Effector memory CD8-positive, alpha-beta T cell (primary cell): ENCODE measurements at places on chromosomes 1 and 21.

DNA sequence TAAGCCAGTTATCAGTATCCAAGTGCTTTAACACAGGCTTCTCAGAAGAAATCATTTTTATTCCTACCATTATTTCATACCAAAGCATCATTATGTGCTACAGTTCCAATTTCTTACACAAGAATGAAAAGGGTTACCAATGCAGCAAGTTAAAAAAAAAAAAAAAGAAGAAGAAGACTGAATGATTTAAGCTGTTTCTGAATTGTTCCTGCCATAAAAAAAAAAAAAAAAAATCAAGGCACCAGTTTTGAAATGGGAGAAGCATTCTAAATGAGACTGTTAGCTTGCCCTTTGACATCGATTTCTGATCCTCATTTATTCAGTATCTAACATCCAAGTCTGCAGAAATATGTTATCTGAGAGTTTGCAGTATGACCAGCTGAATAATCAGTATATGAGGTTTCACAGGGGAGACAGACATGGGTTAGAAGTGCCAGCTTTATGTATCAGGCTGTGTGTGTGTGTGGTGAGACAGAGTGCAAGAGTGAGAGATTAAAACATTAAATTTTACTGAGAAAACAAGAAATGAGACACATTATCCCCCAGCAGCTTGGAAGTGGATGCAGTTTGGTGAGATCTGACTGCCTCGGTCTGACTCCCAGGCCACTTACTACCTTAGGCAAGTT is 105.8 kb downstream of the COLGALT2 start:
- no peak for DNase-seq

DNA sequence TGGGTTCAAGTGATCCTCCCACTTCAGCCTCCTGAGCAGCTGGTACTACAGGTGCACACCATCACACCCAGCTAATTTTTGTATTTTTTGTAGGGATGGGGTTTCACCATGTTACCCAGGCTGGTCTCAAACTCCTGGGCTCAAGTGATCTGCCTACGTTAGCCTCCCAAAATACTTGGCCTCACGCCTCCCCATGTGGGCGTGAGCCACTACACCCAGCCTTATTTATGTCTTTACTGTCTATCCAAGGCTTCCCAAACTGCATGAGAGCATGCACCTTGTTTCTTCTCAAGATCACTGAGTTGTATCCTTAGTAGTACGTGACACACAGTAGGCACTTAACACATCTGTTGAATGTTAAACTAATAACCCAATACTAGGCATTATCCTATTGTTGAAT is 14.2 kb downstream of the WASF2 start:
- DNase-seq = no peak

DNA sequence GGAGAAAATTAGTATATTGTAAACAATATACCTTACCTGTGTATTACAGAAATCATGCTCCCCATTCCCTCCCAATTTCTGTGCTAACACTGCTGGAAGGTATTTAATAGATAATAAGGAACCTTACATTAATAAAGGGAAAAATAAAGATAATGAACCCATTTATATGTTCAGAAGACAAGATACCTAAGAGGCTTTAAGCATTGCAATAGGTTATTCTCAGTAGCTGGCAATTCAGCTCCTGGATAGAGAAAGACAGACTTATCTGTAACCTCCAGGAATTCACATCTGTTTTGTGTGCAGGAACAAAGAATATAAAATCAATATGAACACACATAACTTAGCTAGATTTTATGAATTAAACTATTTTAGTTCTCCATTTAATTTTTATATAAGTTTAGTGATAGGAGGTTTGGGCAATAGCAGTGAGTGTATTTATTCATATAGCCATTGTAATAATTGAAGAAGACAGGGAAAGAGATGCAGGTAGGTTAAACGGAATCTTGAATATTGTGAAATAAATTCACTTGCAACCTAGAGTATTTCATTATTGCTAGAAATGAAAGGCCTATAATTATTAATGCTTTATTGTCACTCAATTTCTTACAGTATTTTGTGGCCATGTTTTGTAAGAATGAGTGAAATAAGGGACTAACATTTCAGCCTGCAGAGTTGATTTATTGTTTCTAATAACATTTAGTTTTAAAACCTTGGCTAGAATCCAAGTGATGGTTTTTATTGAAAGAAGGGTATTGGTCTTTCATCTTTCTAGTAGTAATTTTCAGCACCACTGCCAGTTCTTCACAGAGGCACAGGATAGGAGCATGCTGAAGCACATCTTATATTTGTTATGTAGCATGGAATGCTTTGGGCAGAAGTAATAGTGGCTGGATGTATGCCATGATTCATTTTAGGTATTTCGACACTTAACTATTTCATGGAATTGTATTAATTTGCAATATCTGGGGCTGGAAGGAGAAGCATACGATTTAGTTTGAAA is 1.5 kb downstream of the XPR1 start:
- no peak for DNase-seq

DNA sequence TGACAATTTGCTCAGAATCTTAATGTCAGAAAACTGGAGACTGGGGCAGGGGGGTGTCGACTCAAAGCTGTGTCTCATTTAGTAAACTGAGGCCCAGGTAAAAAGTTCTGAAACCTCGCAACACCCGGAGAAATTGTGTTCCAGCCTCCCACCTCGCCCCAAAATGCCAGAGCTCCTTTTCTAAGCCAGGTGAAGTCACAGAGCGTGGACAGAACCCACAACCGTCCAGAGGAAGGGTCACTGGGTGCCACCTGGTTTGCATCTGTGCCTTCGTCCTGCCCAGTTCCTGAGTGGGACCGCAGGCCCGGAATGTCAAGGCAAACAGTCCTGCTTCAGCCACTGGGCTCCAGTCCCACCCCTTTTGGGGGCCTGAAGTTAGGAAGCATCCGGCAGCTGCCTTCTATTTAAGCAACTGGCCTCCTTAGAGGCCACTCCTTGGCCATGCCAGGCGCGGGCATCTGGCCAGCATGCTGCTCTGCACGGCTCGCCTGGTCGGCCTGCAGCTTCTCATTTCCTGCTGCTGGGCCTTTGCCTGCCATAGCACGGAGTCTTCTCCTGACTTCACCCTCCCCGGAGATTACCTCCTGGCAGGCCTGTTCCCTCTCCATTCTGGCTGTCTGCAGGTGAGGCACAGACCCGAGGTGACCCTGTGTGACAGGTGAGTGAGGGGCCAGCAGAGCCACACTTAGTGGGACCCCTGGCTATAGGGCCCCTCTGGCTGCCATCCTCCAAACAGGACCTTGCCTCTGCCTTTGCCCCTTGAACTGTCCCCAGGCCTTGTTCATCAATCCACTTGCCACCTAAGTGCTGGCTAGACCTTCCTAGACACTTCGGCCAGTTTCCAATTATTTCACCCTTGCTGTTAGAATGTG is at the start of gene TAS1R1:
TSS of gene TAS1R1 (plus strand) at position 401 of the 872 bp plus-strand sequence. CDS start at position 468, 67 bp downstream.
- no peak for DNase-seq

DNA sequence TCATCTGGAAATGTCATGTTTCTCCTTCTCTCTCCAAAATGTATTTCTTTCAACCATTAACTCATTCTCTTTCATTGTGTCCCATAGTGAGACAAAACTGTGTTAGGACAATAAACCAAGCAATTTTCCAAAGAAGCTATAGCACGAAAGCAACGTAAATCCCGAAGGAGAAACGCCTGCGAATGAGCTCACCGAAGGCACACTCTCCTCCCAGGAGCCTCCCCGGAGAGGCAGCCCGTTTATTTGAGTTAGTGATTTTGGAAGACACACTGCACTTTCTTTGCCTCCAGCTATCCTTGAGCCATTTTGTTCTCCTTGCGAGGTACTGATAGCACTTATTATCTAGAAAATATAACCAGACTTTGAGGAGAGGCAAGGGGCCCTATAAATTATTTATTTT is 41.2 kb downstream of the RSPH1 start:
- no peak for DNase-seq

GRCh38 chr1:1833916-1834325 is 55.7 kb upstream of the NADK start:
- DNase-seq = no peak

DNA sequence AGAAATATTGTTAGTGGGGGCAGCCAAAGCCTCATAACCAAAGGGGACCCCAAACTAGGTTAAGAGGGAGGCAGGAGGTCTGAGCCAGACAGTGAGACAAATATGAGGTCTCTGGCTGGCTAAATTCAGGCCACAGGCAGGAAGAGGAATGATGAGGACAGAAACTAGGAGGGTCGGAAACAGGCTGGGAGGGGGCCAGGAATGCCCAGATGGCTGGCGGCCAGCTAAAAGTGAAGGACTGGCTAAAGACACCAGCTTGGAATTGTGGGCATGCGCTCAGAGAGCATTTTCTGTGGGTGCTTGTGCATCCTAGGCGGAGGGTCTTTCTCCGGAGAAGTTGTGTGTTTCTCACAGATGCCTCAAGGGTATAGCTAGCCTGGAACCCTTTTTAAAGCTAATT is 77.0 kb downstream of the PGM1 start:
- DNase-seq = no peak

DNA sequence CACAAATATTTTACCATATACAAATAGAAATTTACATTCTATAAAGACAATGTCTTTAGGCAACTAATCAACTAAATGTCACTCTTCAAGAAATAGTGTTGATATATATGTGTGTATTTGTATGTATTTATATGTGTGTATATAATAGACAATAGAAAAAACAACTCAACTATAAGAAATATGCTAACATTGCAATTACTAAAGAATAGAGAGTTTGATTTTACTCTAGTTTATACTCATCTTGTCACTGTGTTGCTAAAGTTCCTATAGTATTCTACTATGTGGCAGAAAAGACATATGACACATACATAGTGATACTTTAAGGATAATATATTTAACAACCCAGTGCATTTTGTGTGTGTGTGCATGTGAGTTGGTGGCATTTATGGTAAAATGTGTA is 1728.3 kb downstream of the PLA2G4A start:
- no peak for DNase-seq

DNA sequence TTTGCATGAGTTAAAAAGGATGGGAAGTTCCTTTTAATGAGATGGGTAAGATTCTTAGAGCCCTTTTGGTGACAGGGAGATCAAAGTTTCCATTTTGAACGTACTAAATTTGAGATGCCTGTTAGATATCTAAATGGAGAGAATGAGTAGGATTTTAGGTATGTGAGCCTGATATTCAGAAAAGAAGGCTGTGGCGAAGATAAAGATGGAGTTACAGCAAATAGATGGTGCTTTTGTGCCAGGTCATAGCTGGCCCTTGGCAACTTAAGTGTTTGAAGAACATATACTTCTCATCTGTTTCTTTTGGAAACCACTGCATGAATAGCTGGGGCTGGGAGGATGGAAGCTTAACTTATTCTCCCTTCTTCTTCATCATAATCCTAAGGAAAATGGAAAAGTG is 282.5 kb downstream of the PTBP2 start:
- no peak for DNase-seq

- DNase-seq = no peak
These were observed 12.2 kb downstream of the FAAP20 start for GRCh38 chr1:2182376-2182775.

DNA sequence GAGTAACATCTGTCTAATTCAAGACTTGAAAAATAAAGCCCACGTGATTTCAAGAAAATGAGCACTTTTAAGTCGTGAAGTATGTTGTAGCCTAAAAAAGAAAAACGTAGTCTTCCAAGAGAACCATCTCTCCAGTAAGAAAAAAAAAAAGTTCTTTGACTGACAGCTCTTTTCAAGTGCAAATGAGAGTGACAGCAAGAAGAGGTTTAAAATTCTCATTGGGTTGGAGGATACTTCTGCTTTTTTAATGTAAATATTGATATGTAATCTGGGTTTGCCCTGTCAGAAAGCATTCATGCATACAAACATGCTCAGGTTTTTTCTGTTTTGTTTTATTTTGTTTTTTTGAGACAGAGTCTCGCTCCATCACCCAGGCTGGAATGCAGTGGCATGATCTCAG is 32.3 kb upstream of the PRDM2 start:
- no peak for DNase-seq

GRCh38 chr1:84089465-84089864 is 54.6 kb upstream of the PRKACB start:
- no peak for DNase-seq

- DNase-seq = no peak
These were observed 54.9 kb upstream of the BACE2 start for GRCh38 chr21:41112740-41113692.

- DNase-seq = no peak
These were observed 15.4 kb downstream of the KCNJ15 start for GRCh38 chr21:38272215-38272614.

DNA sequence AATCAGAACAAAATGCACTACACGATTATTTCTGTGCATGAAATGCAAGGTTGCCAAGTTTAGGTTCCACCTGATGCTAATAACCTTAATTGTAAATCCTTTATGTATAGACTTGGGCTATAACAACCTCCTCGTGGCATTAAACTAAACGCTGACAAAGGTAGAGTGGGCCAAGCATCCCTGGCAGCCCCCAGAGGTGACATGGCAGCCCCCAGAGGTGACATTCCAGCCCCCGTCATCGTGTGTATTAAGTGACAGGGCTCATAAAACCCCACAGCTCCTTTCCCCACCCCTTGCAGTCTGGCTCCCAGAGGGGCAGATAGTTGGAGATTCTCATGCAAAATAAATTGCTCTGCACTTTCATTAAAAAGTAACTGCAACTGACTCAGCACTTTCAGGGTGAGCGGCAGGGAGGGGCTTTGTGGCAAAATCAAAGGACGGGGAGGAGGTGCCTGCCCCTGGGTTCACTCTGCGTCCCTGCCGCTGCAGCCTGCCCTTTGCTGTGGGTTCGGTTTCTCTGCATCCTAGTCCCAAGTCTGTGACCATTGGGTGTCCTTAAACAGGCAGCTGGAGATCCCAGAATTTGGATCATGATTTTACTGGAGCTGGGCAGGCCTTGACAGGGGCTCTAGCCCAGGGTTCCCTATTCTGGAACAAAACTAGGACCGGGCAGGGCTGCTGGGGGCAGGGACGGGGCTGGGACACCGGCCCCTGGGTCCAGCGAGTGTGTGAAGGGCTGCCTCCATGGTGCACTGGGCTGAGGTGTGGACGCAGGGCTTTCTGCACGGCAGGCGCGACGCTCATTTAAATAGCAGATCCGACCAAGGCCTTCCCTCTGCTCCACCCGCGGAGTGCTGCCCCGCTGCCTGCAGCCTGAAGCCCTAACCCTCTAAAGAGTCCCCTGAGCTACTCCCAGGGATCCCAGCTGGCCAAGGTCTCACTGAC is 234.9 kb upstream of the VAMP3 start:
- no peak for DNase-seq

GRCh38 chr1:154253671-154254070 is 18.8 kb upstream of the HAX1 start:
- DNase-seq = no peak

- no peak for DNase-seq
These were observed 138.4 kb downstream of the NOS1AP start for GRCh38 chr1:162207862-162208261.

DNA sequence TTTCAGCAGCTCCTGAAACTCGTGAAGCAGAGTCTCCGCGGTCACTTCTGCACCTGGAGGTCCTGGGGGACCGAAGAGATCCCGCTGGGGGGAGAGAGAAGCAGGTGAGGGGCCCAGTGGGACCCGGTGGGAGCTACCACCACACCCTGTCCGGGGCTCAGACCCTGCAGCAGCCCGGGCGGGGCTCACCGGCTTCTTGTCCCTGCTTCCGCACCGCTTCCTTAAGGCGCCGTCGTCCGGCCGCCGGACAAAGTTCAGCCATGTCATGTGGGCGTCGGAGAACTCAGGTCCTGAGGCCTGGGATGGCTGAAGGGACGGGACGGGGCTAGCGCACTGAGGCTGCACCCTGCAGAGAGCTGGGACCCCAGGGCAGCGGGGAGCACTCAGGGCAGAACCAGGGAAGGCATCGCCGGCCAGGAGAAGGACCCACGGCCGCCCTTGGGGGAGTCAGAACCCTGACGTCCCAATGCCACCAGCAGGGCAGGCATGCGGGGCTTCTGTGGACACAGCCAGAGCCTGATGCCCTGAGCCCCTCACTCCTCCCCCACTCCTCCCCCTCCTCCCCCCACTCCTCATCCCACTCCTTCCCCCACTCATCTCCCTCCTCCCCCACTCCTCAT is 2.2 kb downstream of the C1QTNF12 start:
- DNase-seq = no peak
